ENCODE measurements at places on chromosomes 1 and 21.

- no peak for DNase-seq
Observed at GRCh38 chr1:150288382-150288781, 5.3 kb upstream of the MRPS21 start.

- DNase-seq = no peak
Observed at GRCh38 chr21:29406385-29406784, 107.7 kb downstream of the BACH1 start.

DNA sequence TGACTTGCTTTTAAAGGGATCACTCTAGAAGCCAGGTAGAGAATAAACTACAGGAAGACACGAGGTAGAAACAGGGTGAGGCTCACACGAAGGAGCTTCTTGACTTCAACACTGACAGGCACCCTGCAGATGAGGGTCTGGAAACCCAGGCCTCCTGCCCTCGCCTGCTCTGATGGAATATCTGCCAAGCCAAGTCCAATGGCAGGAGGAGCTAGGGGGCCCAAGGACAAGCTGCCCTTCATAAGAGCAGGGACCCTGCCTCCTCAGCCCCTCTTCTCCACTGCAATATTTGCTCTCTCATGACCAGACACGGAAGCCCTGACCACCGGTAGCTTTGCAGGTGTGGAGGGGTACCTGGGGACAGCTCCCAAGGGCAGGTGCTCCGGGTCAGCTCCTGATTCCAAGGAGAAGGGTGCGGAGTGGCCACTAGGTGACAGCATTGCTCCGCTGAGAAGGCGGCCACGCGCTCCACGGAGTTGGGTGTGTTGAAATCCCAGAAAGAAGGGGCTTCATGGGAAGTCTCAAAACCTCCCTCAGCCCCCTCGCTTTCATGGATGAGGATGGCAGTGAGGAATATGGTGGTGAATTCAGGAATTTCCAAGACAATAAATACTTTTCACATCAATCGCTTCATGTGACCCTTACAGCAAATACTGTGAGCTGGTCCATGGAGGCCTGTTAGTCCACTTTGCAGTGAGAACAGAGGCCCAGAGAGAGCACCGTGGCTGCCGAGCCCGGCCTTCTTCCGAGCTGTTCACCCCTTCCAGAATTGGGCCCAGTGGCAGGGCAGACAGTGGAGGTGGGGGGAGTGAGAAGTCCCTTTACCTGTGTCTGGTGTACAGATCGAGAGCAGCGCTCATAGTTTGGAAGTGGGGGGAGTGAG is 33.2 kb upstream of the PAX7 start:
- DNase-seq = peak; percentile 38

GRCh38 chr1:214337511-214337910 is 56.6 kb downstream of the SMYD2 start:
- no peak for DNase-seq
